Thymus (tissue), 14 donors: ENCODE measurements at places on chromosomes 11 and 22.
A peak's percentile ranks its signal among the peaks of the same experiment; 100 is the strongest.

DNA sequence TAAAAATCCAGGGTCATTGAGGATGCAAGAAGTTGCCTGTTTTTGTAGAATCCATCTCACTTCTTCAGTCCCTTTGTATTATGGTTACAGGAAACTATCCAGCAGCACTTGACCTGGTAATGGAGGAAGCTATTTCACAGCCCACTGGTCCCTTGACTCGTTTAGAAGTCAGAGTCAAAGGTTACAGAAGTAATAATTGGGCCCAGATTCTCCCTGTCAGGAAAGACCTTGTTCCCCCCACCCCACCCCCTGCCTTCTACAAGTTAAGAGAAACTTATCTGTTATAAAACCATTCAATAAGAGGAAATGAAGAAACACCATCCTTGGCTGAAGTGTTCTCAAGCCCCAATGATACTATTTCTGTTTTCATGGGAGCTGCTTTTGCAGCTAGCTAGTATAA is 65.8 kb downstream of the CSTPP1 start:
- DNase-seq = no peak

GRCh38 chr11:92580908-92581307 is 356.3 kb downstream of the FAT3 start:
- DNase-seq = no peak

- no peak for DNase-seq
These were observed 647 bp upstream of the PHF21A start for GRCh38 chr11:46121724-46122477.

GRCh38 chr11:107695446-107695845 is 16.4 kb downstream of the SLN start:
- no peak for DNase-seq

DNA sequence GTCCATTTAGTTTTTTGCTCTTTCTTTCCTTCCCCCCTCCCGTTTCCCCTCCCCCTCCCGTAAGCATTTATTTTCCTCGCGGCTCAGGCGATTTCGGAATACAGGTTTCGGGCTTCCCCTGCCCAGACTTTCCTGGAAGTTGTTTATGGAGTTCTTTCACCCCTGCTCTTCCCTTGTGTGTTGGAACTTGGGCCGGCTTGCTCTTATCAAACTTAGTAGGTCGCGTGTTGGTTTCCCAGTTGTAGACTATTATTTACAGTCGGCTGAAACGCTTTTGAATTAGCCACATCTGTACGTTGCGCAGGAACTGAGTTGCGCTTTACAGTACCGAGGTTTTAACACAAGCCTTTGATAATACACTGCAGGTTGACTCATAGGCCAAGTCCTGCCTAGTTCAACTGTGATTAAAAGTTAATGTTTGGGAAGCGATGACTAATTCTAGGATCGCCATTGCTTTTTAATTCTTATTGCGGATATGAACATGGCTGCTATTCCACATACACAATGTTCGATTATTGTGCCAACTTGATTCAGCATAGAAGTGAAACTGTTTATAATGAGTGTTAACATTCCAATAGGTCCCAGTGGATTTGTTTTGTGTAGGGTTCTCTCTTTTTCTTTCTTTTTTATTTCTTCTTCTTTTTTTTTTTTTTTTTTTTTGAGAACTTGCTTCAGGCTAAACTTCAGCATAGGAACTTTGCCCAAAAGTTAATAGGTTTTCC is 1.7 kb downstream of the YAP1 start:
- peak; percentile 38 for DNase-seq

- DNase-seq = no peak
These were observed 33.8 kb downstream of the BLID start for GRCh38 chr11:122082205-122082604.

DNA sequence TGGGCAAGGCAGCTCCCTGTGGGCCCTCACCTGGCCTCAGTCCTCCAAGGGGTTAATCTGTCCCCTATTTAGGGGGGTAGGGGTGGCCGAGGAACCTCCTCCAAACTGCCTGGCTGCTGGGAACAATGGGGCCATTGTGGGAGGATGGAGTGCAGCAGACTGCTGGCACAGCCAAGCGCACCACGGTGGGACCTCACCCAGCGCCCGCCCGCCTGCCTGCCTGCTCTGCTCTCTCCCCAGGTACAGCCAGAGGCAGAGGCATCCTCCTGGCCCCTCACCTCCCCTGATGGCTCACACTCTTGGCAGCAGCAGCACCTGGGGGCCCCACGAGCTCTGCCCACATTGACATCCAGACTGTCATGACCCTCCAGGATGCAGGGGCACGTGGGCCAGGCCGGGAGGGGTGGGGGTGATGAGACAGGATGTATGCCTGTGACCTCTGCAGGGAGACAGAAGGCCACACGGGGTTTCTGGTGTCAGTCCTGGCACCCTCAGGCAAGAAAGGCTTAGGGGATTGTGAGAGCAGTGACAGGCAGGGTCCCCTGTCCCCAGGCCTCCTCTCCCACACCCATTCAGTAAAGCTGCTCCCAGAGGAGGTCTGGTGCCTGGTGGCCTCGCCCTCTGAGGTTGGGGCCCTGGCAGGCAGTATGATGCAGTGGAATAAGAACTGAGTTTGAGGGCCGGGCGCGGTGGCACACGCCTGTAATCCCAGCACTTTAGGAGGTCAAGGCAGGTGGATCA is 11.4 kb downstream of the BCL9L start:
- DNase-seq = peak; percentile 70

GRCh38 chr22:30838111-30838510 is 130.5 kb downstream of the MORC2 start:
- DNase-seq = no peak

GRCh38 chr11:65817312-65817834 is 16.4 kb upstream of the SNX32 start:
- DNase-seq = no peak

DNA sequence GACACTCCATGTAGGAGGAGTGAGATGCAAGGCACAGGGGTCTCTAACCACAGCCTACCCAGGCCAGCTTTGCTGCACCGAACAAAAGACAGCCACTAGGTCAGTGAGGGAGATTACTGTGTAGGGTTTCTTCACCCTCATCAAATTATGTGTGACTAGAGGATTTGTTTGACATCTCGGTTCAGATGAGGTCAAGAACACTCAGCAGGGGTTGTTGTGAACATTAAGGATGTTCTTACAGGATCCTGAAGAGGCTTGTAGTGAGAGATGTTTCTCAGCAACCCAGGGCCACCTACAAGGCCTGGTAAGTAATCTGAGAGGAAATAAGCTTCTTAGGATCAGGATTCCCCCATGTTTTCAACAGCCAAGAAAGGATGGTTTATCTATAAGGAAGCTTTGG is 202.1 kb downstream of the NXPE2 start:
- DNase-seq = no peak

DNA sequence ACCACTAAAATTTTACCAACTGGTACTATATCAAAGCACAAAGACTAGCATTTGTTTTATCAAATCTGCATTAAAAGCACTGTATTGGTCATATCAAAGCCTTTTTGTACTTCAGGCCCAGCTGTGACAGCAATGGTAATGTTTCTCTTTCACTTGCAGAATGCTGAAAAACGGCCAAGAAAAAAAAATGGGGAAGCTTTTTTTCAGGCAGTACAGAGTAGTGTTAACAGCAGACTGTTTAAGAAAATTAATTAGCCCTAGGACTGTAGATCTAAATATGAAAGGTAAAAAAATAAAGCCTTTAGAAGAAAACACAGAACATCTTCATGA is 33.3 kb downstream of the DENND5A start:
- DNase-seq = peak; percentile 75

GRCh38 chr11:119590651-119591351 is 138.2 kb downstream of the NECTIN1 start:
- DNase-seq = no peak

- no peak for DNase-seq
These were observed 44.9 kb upstream of the WNT11 start for GRCh38 chr11:76251226-76251575.

DNA sequence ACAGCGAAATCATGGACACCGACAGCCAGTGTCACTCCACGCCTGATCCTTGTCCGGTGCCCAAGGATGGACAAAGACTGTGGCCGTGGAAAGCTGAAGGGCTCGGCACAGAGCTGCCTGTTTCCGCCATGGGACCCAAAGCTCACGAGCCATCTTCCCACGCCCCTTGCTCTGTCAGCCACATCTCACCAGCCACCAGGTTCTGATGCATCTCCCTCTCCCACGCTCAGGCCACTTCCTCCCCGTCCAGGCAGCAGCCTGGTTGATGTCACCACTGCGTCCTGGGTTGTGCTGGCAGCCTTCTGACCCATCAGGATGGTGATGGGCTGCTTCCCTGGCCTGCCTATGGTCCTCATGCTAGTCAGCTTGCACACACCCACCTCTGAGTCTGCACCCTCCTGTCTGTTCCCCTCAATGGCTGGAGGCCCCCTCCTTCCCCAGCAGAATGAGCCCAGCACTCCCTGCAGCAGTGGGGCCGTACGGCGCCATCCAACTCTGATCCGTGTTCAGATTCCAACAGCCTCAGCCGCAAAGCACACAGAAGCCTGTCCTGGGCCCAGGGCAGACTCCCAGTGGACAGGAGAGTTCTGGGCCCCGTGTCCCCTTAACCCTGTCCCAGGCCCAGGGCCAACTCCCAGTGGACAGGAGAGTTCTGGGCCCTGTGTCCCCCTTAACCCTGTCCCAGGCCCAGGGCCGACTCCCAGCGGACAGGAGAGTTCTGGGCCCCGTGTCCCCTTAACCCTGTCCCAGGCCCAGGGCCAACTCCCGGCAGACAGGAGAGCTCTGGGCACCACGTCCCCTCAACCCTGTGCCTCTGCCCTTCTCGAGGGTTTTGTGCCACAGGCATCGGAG is 259.5 kb downstream of the BRD1 start:
- no peak for DNase-seq

- DNase-seq = no peak
These were observed 220.1 kb upstream of the CNTN5 start for GRCh38 chr11:98800696-98801095.

GRCh38 chr11:61076506-61077304 is 25.6 kb upstream of the CD5 start:
- no peak for DNase-seq

DNA sequence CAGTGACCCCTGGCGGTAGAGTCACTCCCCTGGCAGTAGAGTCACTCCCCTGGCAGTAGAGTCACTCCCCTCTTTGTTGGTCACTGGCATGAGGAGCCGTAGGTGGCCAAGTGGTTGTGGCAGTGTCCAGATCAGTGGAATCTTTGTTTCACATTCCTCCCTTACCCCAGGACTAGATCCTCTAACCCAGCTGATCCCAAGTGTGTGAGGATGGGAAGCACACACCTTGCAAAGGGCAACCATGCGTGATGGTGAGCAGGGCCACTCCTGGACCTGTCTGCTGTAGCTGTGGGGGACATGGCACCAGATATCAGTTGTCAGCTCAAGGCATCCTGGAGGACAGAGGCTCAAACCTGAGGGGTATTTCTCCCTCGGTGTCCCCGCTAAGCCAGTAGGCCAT is 37.8 kb downstream of the OSBP2 start:
- no peak for DNase-seq

DNA sequence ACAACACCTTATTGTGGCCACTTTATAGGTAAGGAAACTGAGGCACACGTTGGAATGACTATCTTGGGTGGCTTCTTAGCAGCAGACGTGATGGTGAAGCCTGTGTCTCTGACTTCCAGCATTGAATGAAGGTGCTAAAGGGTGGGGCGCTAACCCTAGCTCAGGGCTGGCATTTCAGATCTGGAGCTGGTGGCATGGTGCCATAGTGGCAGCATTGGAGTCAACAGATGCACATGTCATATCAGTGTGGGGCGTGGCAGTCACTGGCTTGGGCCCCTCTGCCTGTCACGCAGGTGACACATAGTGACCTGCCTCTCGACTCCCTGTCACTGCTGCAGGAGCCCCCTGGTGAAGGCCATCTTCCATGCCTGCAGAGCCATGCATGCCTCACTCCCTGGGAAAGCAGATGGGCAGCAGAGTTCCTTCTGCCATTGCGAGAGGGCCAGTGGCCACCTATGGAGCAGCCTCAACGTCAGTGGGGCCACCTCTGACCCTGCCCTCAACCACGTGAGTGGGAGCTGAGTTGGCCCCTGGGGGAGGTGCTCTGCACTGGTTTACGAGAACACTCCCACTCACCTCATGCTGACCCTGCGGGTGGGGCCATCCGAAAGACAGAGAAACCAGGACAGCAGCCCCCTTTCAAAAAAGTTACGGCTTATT is 14.8 kb downstream of the SHISA8 start:
- DNase-seq = no peak

DNA sequence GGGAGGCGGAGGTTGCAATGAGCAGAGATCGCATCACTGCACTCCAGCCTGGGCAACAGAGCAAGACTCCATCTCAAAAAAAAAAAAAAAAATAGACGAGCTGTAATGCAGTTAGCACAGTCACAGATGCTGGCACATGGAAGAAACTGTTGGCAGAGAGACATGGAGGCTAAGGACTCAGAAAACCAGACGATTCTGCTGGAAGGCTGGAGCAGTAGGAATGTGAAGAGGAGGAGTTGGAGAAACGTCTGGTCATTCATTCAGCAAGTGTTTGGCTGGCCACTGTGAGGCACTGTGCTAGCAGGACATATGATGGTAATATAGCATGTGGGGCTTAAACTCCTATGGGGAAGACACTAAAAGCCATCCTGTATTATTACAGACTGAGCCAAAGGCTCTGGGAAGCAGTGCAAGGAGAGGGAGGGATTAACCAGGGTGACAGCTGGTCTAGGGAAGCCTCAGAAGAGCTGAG is 5.0 kb downstream of the UQCR10 start:
- DNase-seq = no peak

GRCh38 chr11:29260939-29261705 is 755.7 kb downstream of the KCNA4 start:
- DNase-seq = no peak

DNA sequence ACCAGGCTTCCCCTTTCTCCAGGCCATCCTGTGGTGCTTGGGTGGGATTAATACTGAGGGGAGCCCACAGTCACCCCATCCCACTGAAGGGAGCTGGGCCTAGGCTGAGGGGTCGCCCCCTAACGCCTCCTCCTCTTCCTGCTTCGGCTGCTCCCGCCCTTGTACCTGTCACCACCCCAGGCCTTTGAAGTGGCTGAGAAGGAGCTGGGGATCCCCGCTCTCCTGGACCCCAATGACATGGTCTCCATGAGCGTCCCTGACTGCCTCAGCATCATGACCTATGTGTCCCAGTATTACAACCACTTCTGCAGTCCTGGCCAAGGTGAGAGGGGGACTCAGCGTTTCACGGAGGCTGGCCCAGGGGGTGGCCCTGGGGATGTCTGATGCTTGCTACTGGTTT is 6.1 kb downstream of the MICALL1 start:
- no peak for DNase-seq

DNA sequence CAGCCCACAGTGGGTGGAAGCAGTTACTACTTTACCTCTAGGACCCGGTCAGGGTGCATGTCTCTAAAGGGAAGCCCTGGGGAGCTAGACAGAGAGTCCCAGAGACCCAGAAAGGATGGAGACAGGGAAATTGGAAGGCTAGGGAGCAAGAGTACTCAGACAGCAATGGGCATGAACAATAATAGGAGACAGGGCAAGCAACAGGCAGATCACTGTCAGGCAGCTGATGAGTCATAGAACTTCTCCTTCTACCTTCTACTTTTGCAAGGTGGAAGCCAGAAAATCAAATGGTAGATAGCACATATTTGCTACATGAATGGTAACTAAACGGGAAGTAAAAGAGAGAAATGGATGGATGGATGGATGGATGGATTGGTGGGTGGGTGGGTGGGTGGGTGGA is 19.6 kb downstream of the CD5 start:
- DNase-seq = no peak
